Choroid plexus epithelial cell (primary cell): ENCODE measurements at places on chromosomes 4 and X.

GRCh38 chrX:39809331-39809730 lies 288.4 kb downstream of the BCOR start:
- no peak for DNase-seq

DNA sequence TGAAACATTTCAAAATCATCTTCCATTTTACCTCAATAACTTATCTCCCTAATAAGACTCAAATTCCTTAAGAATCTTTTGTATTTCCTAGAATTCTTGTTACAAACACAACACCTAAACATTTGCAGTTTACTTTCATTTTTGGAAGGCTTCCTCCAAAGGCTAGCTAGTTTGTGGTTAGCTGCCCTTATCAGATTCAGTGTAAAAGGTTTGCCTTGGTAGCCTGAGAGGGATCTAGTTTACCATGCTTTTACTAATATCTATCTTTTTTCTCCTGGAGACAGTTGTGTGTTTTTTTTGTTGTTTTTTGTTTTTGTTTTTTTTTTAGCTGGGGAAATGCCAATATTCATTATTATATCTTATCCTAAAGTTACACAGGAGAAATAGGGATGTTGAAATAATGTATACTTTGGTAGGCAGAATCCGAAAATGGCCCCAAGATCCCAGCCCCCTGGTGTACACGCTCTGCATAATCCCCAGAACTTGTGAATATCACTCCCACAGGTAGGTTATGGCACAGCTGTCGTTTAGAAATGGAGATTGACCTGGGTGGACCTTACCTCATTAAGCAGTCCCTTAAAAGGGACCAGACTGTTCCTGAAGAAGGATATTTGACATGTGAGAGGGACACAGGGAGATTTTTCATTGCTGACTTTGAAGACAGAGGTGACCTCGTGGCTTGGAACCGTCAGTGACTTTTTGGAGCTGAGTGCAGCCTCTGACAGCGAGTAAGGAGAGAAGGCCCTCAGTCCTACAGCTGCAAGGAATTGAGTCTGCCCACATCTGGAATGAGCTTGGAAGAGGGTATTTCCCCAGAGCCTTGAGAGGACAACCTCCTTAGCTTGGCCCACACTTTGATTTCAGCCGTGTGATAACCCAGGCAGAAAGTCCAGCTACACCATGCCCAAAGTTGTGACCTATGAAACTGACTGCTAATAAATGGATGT lies 33.4 kb downstream of the SEPTIN11 start:
- DNase-seq: peak; percentile 64

DNA sequence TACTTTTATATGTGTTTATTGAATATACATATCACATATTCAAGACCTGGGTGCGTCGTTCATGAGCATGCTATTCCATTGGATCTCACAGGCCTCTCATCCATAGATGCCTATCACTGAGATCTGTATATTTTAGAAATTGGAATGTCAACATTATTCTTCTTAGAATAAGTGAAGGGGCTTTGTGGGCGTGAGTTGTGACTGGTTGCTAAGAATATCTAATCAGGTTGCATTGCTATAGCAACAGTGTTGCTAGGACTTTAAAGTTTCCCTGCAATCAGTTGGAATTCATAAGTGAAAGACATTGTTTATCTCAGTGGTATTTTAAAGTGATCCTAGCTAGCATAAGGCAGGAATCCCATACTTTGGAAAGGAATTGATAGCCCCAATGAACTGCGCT lies 36.7 kb upstream of the ANK2 start:
- peak; percentile 2 for DNase-seq

DNA sequence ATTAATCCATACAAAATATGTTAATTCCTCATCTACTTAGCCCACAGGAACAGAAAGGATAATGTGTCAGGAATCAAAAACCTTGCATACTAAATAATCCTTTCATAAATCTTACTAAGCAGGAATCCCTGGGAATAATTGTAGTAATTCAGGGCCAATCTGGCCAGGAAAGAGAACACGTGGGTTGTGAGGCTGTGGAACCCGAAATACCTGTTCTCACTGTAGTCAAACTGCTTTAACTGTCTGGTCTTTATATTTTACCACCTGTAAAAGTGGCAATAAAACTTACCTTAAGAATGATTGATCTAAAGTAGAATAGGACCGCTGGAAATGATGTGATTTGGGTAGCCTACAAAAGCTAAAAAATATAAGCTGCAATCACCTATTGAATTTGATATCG lies 1620.9 kb downstream of the STIM2 start:
- DNase-seq: no peak

DNA sequence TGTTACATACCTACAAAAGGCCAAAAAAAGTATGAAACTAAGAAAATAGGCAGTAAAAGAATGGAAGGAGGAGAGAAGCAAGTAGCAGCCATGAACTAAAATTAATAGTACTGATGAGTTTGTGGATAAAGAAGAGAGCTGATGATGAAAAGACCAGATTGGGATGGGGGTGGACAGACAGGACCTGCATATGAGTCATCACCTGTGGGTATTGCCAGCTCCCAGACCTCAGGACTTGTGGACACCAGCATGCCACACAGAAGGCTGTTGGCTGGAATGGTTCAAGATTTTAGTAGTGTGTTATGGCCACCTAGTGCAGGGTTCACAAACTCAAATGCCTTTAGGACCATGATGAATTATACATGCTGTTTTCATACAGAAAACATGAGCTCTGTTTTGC lies 58.9 kb downstream of the ARX start:
- peak; percentile 3 for DNase-seq

DNA sequence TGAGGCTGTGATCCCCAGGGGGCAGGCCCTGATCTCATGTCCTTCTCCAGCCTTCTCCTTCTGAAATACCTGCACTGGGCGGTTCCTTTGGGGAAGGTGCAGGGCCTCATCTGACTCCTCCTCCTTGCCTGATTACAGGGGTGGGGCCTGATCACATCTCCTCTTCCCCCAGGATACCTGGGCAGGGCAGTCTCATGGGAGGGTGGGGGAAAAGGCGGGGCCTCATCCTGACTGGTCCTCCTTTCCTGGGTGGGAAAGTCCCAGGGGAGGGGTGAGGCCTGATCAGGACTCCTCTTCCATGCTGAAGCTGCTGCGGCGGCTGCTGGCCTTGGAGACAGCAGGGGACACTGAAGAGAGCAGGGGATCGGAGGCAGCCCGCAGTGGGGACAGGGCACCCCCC lies 13.3 kb downstream of the TFE3 start:
- DNase-seq: no peak

DNA sequence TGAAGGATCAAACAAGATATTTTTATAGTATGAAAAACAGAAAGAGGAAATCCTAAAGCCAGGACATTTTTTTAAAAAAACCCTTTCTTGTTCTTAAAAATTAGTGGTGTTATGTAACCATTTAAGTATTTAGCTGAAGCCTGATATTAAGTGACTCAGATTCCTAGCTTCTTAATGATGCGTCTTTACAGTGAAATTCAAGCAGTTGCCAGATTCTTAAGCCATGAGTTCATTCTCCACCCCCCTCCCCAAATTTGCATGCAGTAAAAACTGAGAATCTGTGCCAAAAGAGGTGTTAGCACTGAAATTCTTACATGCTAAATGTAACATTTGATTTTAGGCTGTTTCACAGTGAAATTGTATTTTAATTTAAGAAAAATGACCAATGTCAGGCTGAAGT lies 180.8 kb downstream of the RAPGEF2 start:
- peak; percentile 87 for DNase-seq

GRCh38 chr4:141502755-141503154 lies 133.6 kb upstream of the IL15 start:
- DNase-seq: no peak

DNA sequence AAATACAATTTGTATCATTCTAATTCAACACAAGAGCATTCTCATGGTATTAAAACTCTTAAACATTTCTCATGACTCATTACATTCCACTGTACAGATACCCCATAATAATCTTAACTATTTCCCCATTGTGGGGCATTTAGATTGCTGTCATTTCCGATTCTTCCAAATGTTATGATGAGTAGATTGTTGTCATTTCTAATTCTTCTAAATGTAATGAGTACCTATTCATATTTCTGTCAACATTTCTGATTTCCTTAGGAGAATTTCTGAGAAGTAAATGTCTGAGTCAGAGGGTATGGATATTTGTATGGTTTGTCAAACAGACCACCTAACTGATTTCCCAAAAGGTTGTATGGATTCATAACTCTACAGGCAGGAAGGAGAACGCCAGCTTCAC lies 8.3 kb downstream of the S100G start:
- DNase-seq: peak; percentile 61

DNA sequence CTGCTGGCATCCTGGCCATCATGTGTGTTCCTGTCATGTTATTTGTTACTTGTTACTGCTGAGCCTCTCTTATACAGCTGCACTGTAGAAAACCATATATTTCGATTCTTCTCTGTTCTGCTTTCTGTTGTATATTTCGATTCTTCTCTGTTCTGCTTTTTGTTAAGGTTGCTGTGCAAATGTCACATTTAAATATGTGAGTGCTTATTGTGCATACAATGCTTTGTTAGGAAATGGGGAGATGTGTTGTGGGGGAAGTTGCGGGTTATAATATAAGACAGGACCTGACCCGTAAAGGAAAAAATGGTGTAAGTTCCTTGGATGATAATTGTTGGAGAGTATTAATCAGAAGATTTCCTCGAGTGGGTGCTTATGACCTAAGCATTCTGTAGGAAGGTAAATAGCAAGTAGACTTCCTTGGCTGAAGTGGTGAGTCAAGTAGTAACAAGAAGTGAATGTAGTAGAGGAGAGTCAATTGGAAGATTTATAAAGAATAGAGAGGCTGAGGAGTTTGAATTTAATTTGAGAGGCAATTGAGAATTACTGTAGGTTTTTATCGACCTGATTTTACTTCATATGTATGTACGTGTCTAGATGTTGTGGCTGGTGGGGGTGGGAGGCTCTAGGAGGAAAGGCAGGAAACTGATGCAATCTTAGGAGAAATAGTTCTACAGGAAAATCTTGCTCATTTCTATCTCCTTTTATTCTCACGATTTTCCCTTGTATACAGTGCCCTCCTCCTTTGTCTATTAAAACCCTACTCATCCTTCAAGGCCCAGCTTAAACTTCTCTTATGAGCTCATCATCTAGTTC lies 8.5 kb downstream of the OGT start:
- peak; percentile 66 for DNase-seq

DNA sequence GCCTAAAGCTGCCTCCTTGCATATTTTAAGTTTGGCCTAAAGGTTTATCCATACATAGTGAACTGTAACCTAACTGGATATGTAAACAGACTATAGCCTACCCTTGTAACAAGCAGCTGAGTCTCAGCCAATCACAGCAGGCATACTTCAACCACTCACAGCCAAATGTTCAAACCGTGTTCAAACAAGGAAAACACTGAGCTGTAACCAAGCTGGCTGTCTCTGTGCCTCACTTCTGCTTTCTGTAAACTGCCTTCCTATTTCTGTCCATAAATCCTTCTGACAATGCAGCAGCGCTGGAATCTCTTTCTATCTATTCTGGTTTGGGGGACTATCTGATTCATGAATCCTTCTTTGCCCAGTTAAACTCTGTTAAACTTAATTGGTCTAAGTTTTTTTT lies 16.4 kb downstream of the DSPP start:
- DNase-seq: no peak

DNA sequence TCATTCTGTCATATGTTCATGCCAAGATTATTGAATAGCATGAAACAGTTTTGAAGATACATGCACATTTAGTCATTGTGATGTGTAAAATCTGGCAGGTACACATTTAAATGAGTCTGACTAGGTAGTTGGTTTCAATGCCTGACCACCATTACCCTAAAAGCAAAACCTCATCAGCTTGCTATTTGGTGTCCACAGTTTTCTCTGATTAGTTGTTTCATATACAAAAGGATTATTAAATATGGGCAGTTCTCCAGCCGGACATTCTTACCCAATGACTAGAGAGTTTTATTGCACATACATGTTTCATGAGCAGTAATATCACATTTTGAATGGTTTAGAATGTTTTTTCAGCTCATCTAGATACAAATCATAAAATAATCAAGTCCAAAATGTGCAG lies 23.7 kb downstream of the DCHS2 start:
- DNase-seq: no peak

GRCh38 chr4:151717314-151717713 lies 43.5 kb downstream of the GATB start:
- DNase-seq: no peak

- DNase-seq: peak; percentile 8
These were observed 79.4 kb downstream of the ABLIM2 start for GRCh38 chr4:8079031-8079885.

GRCh38 chr4:110198049-110198434 lies 373 bp downstream of the ELOVL6 start:
- no peak for DNase-seq

DNA sequence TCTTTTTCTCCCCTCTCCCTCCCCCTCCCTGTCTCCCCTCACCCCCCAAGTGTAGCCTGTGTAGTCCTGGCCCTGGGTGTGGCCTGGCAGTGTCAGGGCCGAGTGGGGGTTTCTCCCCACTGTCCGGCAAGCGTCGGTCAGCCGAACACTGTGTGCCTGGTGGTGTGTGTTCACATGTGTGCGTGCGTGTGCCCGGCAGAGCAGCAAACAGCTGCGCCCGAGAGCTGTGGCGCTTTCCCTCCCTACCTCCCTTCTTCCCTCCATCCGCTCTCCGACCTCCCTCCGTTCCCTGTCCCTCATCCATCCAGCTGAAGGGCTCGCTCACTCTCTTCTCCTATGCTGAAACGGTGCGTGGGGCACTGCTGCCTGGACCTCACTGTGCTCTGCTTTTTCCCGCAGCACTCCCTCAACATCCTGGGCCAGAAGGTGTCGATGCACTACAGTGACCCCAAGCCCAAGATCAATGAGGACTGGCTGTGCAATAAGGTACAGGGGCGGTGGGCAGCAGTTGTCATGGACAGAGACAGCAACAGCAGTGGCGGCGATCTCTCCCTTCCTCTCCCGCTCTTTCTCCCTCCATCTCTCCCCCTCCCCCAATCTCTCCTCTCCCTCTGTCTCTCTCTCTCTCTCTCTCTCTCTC lies 17.4 kb upstream of the UBA1 start:
- DNase-seq: no peak

DNA sequence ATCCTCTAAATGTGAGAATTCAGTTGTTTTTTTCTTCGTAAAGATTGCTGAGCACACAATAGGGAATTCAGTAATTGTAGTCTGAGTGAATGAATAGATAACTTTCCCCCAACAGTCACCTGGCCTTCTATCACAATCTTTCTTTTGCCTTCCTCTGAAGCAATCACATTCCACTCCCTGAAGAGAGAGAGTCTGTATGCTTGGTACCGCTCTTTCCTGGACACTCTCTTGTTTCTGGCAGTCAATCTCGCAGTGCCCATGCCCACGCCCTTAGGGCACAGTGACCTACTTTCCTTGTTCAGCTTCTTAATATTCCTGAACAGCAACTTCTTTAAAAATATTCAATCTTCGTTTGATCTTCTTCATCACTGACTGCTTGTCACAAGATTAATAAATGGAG lies 255.9 kb downstream of the ADAMTS3 start:
- DNase-seq: peak; percentile 33
